Epithelial cell of proximal tubule (primary cell): ENCODE measurements at places on chromosomes 2 and 18.
A peak's percentile ranks its signal among the peaks of the same experiment; 100 is the strongest.

DNA sequence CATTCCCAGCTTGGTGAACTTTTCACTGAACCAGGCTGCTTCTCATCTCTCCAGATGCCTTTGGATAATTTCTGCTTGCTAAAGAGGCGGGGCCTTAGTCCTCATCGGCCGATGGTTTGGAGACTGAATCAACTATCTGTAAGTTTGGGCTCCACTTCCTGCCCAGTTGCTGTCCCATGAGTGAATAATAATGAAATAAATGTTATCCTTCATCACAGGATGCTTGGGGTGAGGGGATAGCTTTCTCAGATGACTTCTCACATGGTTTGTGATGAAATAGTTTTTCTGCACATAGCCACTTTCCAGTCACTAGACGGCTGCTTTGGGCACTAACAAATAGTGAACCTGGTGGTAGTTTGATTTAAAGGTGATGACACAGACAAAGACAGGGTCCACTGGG, 376.6 kb upstream of the TRIB2 start:
- no peak for DNase-seq

GRCh38 chr2:203625701-203626100, 80.7 kb upstream of the CD28 start:
- no peak for DNase-seq

DNA sequence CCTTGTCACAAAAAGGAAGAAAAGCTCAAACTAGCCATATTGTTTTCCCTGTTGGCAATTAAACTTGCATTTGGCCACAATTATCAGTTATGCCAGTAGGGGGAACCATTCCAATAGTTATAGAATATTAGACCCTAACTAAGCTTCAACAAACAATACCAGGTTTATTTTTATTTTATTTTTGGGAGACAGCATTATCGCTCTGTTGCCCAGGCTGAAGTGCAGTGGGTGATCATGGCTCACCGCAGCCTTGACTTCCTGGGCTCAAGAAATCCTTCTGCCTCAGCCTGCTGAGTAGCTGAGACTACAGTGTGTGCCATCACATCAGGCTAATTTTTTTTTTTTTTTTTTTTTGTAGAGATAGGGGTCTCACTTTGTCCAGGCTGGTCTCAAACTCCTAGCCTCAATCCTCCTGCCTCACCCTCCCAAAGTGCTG, 102.1 kb downstream of the ATAD2B start:
- no peak for DNase-seq

GRCh38 chr18:6271585-6271984, 143.1 kb downstream of the L3MBTL4 start:
- DNase-seq, result no peak

GRCh38 chr2:218289639-218290315, 2.5 kb downstream of the TMBIM1 start:
- DNase-seq, result peak; percentile 61

GRCh38 chr2:219174146-219174545, 2.6 kb downstream of the CNPPD1 start:
- DNase-seq, result no peak
